ENCODE measurements at places on chromosomes 1 and 21.

GRCh38 chr1:201970334-201971159 lies 11.9 kb upstream of the RNPEP start:
- DNase-seq, result no peak

DNA sequence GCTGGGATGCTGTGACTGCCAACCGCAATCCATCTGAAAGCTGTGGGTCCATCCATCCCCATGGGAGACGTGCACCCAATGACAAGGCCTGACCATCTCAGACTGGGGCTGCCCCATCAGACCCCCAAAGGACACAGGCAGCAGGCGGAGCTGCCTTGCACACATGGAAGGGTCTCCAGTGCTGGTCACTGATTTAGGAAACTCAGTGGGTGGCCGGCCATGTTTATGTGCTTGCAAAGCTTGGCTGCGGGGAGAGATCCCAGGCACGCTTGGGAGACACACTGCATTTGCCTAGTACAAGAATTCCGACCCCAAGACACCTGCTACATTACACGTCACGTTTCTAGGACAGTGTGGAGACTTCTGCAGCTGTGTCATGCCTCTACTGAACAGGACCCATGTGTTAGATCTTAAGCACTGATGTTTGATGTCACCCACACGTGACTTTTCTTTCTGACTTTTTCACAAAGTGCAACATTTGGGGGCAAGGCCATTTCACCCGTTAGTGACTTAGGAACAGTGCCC lies 181.4 kb downstream of the CLIC6 start:
- DNase-seq, result peak; percentile 67

- peak; percentile 96 for DNase-seq
Measured at GRCh38 chr21:16534408-16535101, 804.8 kb downstream of the USP25 start.

- DNase-seq, result peak; percentile 46
Measured at GRCh38 chr1:194024659-194025058, 838.2 kb upstream of the B3GALT2 start.

DNA sequence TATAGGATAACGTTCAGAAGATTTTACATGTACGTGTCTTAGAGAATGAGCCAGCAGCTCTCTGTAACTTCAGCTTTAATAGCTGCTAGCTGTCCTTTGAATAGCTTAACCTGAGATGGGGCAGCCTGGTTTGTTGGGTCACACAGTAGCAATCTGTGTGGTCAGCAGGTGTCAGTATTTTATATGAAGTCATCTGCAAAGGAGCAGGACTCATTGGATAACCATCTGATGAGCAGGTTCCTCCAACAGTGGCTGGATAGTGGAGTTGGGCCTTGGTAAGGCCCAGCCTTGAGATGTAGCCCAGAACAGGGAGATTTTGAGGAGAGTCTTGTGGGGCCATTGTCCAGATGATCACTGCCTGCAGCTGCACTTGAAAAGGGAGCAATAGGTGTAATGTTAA lies 6.4 kb downstream of the GSTM5 start:
- DNase-seq, result no peak

- DNase-seq, result peak; percentile 68
Measured at GRCh38 chr1:203410182-203410900, 59.4 kb upstream of the FMOD start.
